Activated CD4-positive, alpha-beta T cell treated with anti-CD3 and anti-CD28 coated beads, Interleukin-2, amount 10 ng/mL, durations not matched to agents 7 days and 5 days (primary cell): ENCODE measurements at places on chromosomes 4 and X.
A peak's percentile ranks its signal among the peaks of the same experiment; 100 is the strongest.

DNA sequence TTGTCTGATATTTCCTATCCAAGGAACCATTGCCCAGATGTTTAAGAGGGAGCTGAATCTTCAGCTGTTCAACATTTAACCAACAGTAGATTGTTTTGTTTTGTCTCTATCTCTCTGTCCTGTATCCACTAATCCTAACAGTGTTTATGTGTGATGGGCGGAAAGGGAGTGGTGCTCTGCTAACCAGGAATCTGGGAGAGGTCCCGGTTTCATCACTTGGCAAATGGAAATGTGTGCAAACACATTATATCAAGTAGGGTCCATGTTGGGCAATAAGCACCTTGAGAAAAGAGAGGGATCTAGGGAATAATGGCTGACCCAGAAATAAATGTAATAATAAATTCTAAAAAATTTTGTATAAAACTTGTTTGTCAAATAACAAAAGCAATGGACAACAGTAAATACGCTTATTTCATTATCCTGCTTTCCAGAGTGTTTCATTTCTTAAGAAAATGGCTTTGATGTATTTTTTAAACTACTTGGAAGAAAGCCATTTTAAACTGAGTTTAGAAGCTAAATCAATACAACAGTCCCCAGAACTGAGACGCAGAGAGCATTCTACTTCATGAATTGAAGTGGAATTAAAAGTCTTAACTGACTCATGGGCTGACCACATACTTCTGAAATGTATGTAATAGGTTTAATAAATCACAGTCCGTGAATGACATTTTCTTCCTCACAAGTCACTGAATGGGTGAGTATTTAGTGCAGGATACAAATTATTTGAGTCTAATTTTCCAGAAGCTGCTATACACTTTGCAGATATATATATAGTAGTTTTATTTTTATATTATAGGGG, 55.8 kb downstream of the EMCN start:
- no peaks in the 10 kb centered on the region for H3K27me3 ChIP-seq
- no peak overlapping the region for H3K4me3 ChIP-seq
- peaks cover 1% of the 10 kb centered on the region for H3K36me3 ChIP-seq
- DNase-seq = no peak
- H3K27ac ChIP-seq = no peak overlapping the region

- no peaks in the 10 kb centered on the region for H3K36me3 ChIP-seq
- H3K27ac ChIP-seq = no peak overlapping the region
- DNase-seq = no peak
- no peaks in the 10 kb centered on the region for H3K4me1 ChIP-seq
Observed at GRCh38 chrX:15221321-15221720, 48.6 kb downstream of the ASB9 start.

GRCh38 chrX:2714551-2714950, 23.5 kb downstream of the CD99 start:
- peaks cover 64% of the 10 kb centered on the region for H3K36me3 ChIP-seq
- no peak overlapping the region for H3K4me3 ChIP-seq
- H3K4me1 ChIP-seq = peaks cover 56% of the 10 kb centered on the region
- H3K27ac ChIP-seq = no peak overlapping the region
- H3K27me3 ChIP-seq = no peaks in the 10 kb centered on the region
- peak; percentile 48 for DNase-seq

GRCh38 chr4:121376556-121376955, 4.3 kb downstream of the QRFPR start:
- H3K27me3 ChIP-seq = peaks cover 53% of the 10 kb centered on the region
- no peak overlapping the region for H3K27ac ChIP-seq
- no peak overlapping the region for H3K4me3 ChIP-seq
- DNase-seq = no peak
- no peaks in the 10 kb centered on the region for H3K36me3 ChIP-seq

- peaks cover 4% of the 10 kb centered on the region for H3K27me3 ChIP-seq
- no peak overlapping the region for H3K27ac ChIP-seq
- H3K4me3 ChIP-seq = no peak overlapping the region
- H3K36me3 ChIP-seq = no peaks in the 10 kb centered on the region
- H3K4me1 ChIP-seq = no peaks in the 10 kb centered on the region
- no peak for DNase-seq
Observed at GRCh38 chr4:52099860-52100461, 48.9 kb downstream of the SPATA18 start.

DNA sequence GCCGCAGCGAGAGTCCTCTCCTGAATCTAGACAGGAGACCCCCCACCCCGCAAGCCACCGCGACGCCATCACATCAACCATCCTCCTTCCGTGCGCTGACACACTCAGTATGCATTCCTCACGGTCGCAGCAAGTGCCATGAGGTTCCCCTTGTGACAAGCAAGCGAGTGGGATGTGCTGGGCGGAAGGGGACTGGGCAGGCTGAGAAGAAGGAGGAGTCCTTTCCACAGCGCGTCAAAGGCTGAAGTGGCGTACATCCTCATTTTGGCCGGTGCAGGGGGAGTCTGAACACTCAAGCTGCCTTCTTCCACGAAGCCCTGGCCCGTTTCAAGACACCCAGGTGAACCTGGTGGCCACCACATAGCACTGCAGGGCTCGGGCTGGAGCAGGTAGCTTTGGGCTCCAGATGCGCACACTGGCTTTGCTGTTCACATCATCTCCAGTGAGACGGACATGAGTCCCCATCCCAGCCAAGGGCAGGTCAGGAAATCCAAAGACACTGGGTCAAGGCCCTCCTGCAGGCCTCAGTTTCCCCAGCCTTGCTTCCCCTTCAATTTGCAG, 30.4 kb downstream of the CCNQ start:
- H3K4me3 ChIP-seq = no peak overlapping the region
- no peak overlapping the region for H3K27ac ChIP-seq
- DNase-seq = peak; percentile 6

DNA sequence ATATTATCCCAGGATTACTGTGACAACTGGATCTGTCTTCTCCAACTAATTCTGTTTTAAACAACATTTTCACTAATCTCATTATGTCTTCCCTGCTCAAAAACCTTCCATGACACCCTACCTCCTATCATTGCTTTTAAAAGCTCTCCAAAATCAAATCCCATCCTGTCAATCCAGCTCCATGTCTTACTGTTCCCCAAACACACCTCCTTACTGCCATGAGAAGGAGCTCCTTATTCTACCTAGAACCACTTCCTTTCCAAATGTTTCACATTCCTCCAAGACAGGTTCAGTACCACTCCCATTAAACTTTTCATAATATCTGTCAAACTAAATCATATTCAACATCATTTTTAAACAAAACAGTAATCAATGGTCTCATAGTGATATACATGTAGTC, 66.9 kb upstream of the WDR17 start:
- no peak overlapping the region for H3K4me3 ChIP-seq
- H3K36me3 ChIP-seq = no peaks in the 10 kb centered on the region
- no peak for DNase-seq
- H3K27ac ChIP-seq = no peak overlapping the region
- H3K4me1 ChIP-seq = peaks cover 8% of the 10 kb centered on the region
- peaks cover 42% of the 10 kb centered on the region for H3K27me3 ChIP-seq

DNA sequence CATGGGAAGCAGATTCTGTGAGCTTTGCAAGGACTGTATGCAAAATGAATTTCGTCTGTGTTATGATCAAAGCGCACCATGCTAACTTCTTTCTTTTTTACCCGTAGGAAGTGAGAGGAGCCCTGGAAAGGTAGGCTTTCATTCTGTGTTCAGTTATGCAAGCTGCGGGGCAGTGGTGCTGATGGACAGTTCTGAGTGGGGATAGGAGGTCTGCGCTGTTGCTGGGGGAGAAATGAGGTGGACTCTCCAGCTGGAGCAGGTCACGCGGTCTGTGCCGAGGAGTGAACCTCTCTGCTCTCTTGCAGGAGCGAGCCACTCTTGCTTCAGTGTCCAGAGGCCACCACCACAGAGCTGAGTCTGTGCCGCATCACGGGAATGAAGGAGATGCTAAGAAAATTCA, 4.5 kb downstream of the TRIML1 start:
- no peak overlapping the region for H3K4me3 ChIP-seq
- no peaks in the 10 kb centered on the region for H3K4me1 ChIP-seq
- no peaks in the 10 kb centered on the region for H3K27me3 ChIP-seq
- DNase-seq = no peak
- H3K36me3 ChIP-seq = no peaks in the 10 kb centered on the region

GRCh38 chr4:7808752-7809151, 130.9 kb downstream of the AFAP1 start:
- peaks cover 4% of the 10 kb centered on the region for H3K36me3 ChIP-seq
- DNase-seq = no peak
- H3K27me3 ChIP-seq = no peaks in the 10 kb centered on the region
- H3K27ac ChIP-seq = no peak overlapping the region
- H3K4me3 ChIP-seq = no peak overlapping the region
- H3K4me1 ChIP-seq = peaks cover 9% of the 10 kb centered on the region

GRCh38 chr4:1907848-1908525, 36.8 kb downstream of the NSD2 start:
- no peak for DNase-seq
- H3K27me3 ChIP-seq = no peaks in the 10 kb centered on the region
- H3K4me1 ChIP-seq = peaks cover 65% of the 10 kb centered on the region
- no peak overlapping the region for H3K4me3 ChIP-seq
- H3K36me3 ChIP-seq = peaks cover 73% of the 10 kb centered on the region

DNA sequence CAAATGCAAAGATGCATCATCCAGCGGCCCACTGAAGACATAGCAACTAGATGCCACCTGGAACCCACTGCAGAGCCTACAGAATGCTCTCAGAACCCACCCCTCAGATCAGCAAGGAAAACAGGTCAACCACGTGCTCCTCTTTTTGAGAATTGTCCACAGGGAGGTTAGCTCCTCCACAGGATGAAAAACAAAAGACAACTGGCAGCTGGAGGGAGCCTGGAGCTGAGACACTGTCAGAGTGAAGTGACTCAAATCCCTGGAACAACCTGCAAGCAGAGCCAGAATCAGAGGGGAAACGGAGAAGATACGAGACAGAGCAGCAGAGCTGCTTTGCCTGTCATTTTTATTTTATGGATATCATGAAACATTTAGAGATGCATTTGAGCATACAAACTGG, 277.6 kb downstream of the GASK1B start:
- no peaks in the 10 kb centered on the region for H3K4me1 ChIP-seq
- H3K27me3 ChIP-seq = no peaks in the 10 kb centered on the region
- no peaks in the 10 kb centered on the region for H3K36me3 ChIP-seq
- no peak overlapping the region for H3K27ac ChIP-seq
- DNase-seq = no peak
- H3K4me3 ChIP-seq = no peak overlapping the region

DNA sequence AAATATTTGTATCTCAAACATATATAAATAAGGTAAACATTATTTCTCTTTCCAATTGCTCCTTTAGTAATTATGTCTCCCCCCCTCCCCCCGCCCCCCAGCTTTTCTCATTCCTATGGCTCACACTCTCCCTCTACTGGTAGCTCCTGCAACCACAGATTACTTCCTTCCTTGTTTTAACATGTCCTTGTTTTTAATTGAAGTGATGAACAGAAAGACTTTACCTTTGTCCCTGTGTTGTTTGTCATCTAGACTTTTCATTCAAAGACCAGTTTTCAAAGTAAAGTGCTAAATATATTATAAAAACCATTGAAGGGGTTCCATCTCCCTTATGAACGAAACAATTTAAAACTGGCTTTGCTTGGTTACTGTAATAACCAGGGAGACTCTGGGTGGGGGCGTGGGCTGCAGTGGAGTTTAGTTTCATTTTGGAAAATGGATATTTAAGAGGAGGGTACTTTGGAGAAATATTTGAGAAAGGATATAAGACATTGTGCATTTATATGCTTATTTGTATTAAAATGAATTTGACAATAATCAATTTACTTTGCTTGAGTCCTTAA, 352.9 kb downstream of the RAPGEF2 start:
- H3K4me1 ChIP-seq = peaks cover 1% of the 10 kb centered on the region
- no peak overlapping the region for H3K27ac ChIP-seq
- H3K4me3 ChIP-seq = no peak overlapping the region
- DNase-seq = no peak

DNA sequence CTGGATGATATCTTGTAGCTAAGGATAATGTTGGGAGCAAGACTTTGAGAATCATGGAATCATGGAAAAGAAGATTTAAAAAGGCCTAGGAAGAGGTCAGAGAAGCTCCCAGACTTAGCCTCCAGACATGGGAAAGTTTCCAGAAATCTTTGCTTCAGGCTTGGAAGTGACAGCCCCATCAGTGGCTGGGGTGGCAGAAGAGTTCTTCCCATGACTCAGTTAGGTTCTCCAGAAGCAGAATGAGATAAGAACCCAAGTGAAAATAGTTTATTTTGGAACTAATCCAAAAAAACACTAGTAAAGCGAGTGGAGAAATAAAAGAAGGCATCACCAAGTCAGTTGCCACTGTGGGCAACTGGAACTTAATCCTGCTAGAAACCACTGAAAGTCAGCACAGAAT, 506.9 kb downstream of the MID1IP1 start:
- peak overlapping the region; percentile 96 for H3K27ac ChIP-seq
- no peaks in the 10 kb centered on the region for H3K27me3 ChIP-seq
- no peak for DNase-seq
- no peak overlapping the region for H3K4me3 ChIP-seq

DNA sequence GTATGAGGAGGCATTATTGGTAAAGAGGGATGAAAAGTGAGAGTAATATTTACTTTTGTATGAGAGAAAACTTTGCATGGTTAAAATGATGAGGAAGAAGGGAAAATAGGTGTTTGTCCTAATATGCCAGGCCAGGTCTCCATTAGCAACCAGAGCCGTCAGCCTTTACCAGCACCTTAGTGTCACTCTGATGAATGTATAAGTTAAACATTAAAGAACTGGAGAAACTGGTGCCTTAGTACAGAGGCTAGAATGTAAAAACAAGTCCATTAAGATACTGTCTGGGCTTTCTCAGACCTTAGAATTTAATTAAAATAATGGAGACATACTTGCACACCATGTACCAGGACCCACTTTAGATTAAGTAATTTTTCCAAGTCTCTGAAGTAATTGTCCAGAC, 222.3 kb downstream of the FAM47A start:
- no peaks in the 10 kb centered on the region for H3K36me3 ChIP-seq
- no peak overlapping the region for H3K4me3 ChIP-seq
- no peak for DNase-seq
- no peak overlapping the region for H3K27ac ChIP-seq
- H3K4me1 ChIP-seq = no peaks in the 10 kb centered on the region

DNA sequence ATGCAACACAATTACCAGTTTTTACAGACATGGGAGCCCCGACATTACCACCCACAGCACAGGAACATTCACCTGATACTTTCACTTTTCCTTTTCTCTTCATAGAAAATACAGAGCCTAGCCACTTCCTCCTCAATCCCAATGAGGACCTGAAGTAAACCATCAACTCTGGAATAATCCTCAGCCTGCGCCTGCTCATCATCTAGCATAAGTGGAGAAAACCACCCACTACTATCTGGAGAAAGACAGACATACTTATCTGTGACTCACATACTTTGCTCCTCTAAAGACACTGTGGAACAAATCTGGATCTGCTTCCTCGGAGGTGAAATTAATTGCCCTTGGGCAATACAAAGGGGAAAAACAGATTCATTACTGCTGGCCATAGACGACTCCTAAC, 47.8 kb downstream of the ZCCHC13 start:
- peak overlapping the region; percentile 56 for H3K4me3 ChIP-seq
- H3K27me3 ChIP-seq = no peaks in the 10 kb centered on the region
- H3K36me3 ChIP-seq = peaks cover 2% of the 10 kb centered on the region

- H3K4me3 ChIP-seq = no peak overlapping the region
- H3K27ac ChIP-seq = no peak overlapping the region
- peaks cover 17% of the 10 kb centered on the region for H3K4me1 ChIP-seq
- no peaks in the 10 kb centered on the region for H3K27me3 ChIP-seq
- peaks cover 34% of the 10 kb centered on the region for H3K36me3 ChIP-seq
Observed at GRCh38 chr4:2830632-2831610, 12.7 kb upstream of the ADD1 start.

- H3K27me3 ChIP-seq = peaks cover 3% of the 10 kb centered on the region
- H3K4me3 ChIP-seq = no peak overlapping the region
- H3K36me3 ChIP-seq = no peaks in the 10 kb centered on the region
- DNase-seq = no peak
- H3K27ac ChIP-seq = no peak overlapping the region
Observed at GRCh38 chr4:145731028-145731427, 51.1 kb downstream of the C4orf51 start.
